ENCODE measurements at places on chromosomes 16 and 17.

DNA sequence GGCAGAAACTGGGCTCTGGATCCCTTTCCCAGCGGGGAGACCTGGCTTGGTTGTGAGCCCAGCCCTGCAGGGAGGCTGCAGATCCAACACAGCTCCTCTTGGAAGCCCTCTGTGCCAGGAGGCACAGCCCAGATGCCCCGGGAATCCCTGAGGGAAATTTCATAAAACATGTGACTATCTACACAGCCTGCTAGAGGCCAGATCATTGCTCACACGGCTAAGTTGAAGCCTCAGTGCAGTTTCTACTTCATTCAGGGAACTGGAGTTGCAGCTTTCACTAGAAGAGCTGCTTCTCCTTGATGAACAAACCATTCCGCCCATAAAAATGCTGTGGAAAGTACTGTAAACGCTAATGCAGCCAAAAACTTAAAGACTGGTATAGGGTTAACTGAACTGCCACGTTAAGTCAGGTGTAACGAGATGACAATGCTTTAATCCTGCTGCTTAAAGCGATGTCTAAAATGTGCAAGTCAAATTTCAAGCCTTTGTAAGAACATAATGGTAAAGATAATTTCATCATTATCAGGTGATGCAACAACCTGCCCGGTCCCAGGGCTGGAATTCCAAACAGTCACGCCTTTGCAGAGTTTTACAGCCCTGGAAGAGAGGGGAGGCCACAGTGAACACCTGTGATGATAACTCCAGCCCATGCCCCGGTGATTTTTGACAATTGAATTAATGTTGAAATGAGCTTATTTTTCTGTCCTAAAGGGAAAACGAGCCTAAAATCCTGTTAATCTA lies 172.5 kb downstream of the ZFHX3 start:
- DNase-seq = no peak

DNA sequence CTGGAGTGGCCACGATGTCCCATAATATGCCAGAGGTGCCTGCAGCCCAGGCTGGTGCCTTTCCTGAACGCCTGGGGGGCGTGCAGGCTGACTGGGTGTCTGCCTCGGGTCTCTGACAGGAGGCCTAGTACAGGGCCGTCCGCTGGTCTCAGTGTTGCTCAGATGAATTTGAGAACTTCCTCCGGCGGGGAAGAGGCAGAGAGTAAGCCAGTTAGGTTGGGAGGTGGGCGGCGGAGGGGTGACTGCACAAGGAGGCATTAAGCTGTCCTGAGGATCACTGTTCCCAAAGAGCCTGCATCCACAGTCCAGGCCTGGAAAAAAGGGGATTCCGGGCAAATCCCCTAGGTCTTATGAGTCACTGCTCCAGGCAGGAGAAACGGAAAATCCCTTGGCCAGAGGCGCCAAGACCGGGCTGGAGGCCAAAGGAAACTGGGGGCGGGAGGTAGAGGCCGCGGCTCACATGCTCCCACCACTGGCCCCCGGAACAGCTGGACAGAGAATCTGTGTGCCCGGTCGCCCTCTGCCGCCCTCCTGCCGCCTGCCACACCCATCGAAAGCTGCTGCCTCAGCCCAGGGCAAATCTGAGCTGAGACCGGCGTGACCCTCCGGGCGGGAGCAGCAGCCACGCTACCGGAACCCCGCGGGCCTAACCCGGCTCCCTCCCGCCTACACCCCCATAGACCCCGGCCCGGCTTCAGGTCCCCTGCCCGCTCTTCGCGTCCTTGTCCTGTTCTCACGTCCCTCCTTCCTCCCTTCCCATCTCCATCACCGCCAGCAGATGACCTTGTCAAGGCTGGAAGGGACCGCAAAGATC lies 1.2 kb downstream of the TRIM47 start:
- no peak for DNase-seq

DNA sequence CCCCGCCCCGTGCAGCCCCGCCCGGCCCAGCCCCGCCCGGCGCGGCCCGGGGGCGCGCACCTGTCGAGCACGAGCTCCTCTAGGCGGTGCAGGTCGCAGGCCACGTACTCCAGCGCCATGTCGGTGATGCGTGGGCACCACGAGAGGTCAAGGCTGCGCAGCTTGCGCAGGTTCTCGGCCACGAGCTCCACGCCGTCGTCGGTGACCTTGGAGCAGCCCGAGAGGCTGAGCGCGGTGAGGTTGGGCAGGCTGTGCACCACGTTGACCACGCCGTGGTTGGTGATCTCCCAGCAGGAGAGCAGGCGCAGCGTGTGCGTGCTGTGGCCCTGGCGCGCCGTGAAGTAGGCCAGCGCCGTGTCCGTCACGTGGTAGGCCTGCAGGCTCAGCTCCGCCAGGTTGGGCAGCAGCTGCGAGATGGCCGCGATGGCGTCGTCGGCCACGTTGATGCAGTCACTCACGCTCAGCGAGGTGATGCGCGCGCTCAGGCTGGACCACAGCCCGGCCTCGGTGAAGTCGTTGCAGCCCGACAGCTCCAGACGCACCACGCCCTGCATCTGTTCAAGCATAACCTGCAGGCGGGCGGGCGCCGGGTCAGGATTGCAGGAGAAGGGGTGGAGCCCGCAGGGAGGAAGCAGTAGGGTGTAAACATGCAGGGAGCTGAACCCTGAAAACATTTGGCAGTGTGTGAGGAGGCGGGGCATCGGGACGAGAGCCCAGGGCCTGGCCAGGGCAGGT lies 5.3 kb upstream of the WDR24 start:
- peak; percentile 75 for DNase-seq

DNA sequence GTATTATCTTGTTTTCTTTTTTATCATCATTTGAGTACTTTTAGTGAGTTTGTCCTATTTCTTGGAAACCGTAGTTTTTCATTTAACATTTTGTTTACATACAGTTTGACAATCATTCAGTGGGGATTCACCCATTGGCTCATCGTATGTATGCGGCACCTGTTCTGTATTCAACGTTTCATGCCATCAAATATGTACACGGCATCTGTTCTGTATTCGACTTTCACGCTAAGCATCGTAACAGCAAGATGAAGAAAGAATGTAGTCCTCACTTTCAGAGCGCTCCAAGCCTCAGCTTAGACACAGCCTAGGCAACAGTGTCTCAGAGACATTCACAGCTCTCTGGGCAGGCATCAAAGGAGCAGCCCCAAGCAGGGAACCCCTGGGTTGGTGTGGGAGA lies 177.2 kb upstream of the CHMP6 start:
- no peak for DNase-seq

All from NCI-H1105 (cell line).